Suppressor macrophage treated with lipopolysaccharide for 4 hours (primary cell): ENCODE measurements at places on chromosomes 6 and 20.

GRCh38 chr20:13220904-13221297, at the start of gene ISM1:
TSS of gene ISM1 (plus strand) at chr20:13221274. CDS start at chr20:13221777, 503 bp downstream.
- no peak for DNase-seq

- no peak for DNase-seq
Measured at GRCh38 chr20:2164966-2165365, 63.3 kb downstream of the STK35 start.

- DNase-seq = no peak
Measured at GRCh38 chr6:100485268-100485667, 20.5 kb upstream of the SIM1 start.

- DNase-seq = no peak
Measured at GRCh38 chr6:19041906-19042305, 654.8 kb downstream of the RNF144B start.
